Right atrium auricular region (tissue), 2 donors: ENCODE measurements at places on chromosomes 2 and 18. TPM values are rescaled to one million over a fixed set of nuclear protein-coding genes. Genes with fewer than 3 reads are reported as not detected.

- no peak for DNase-seq
- H3K4me1 ChIP-seq = peaks cover 7% of the 10 kb centered on the region
- no peak overlapping the region for H3K27ac ChIP-seq
- H3K27me3 ChIP-seq = no peaks in the 10 kb centered on the region
- H3K4me3 ChIP-seq = no peak overlapping the region
Measured at GRCh38 chr2:236882930-236883329, 202.8 kb upstream of the COPS8 start.

DNA sequence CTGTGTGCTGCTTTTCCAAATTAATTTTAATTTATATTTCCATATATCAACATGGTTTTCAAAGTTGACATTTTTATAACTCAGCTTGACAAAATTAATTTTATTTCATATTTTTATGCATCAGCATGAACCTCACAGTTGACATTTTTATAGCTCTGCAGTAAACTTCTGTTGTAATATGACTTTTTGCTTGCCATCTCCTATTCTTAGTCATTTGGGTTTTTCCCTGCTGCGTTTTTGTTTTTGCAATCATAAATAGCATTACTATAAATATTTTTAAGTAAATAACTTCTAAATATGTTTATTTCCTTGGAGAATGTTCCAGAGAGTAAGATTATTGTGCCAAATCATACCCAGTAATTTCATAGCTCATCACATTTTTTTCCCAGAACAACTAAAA, 21.0 kb upstream of the L3MBTL4 start:
- no peak overlapping the region for H3K4me3 ChIP-seq
- no peaks in the 10 kb centered on the region for H3K36me3 ChIP-seq
- H3K4me1 ChIP-seq = peaks cover 9% of the 10 kb centered on the region
- no peak for DNase-seq
- no peak overlapping the region for H3K27ac ChIP-seq

DNA sequence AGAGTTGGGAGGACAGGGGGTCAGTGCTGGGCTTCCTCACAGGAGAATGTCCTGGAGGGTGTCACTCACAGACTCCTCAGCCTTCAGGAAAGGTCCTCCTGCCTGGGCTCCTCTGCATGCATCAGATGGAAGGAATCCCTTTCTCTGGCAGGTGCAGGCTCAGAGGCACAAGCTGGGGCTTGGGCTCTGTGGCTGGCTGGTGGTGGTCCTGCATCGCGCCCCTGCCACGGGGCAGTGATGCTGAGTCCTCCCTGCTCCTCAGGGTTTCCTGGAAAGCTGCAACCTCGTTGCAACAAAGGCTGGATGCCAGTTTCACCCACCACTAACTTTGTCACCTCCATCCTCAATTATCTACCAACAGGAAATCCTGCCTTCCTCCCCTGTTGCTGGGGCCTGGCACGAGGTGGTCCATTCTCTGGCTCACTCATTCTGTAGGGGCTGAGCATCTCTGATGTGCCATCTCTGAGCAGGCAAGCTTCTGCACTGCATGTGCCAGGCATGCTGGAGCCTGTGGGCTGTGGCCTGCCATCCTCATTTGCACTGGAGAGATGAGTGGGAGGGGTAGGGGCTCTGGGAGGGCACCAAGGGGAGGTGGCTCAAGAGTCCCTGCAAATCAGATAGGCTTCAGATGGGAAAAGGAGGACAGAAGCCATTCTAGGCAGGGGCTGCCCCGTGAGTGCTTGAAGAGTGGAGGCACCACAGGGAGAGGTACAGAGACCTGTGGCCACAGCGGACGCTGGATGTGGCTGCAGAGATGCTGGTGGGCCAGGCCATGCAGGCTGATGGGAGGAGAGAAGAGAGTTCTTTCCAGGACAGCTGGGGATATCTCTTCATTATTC, 272.6 kb upstream of the HS6ST1 start:
- peaks cover 19% of the 10 kb centered on the region for H3K4me1 ChIP-seq
- DNase-seq = peak; percentile 42
- H3K4me3 ChIP-seq = no peak overlapping the region
- H3K36me3 ChIP-seq = no peaks in the 10 kb centered on the region

- H3K36me3 ChIP-seq = no peaks in the 10 kb centered on the region
- no peaks in the 10 kb centered on the region for H3K27me3 ChIP-seq
- DNase-seq = no peak
- H3K4me1 ChIP-seq = no peaks in the 10 kb centered on the region
Measured at GRCh38 chr2:160091381-160091780, 29.0 kb upstream of the PLA2R1 start.

DNA sequence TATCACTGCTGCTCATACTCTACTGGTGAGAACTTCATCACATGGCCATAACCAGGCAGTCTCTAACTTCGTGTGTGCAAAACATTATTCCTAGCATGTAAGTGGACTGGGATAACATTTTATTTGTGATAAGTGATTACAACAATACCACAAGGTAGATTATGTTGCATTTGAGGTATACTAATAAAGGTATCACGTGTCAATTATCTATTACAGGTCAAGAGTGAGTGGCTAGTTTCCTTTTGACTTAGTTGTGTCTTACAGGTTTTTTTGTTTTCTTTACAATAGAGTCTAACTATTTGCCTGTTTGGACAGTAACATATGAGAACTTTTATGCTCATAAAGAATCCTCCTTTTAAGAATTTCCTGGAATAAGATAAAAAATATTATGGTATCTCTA, 67.2 kb upstream of the DSC1 start:
- peak overlapping the region; percentile 67 for H3K27ac ChIP-seq
- H3K4me3 ChIP-seq = no peak overlapping the region
- no peaks in the 10 kb centered on the region for H3K27me3 ChIP-seq
- H3K4me1 ChIP-seq = peaks cover 8% of the 10 kb centered on the region
- H3K36me3 ChIP-seq = no peaks in the 10 kb centered on the region

DNA sequence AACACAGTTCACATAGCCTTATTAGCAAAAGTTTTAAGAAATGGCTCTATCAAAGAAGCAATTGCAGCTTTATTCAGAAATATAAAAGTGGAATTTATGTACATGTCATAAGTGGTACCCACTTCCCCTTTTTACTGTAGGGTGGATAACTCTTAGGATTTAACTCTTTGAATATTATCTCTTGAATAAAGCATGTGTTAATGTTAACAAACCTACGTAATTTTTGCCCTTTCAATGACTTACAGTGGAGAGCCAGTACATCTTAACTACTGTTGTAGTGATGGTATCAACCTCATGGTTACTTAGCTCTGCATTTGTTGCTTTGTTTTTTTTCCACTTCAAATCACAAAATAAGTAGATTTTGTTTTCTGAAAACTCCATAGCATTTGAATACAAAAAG, 8.8 kb downstream of the NABP1 start:
- no peak for DNase-seq
- H3K36me3 ChIP-seq = no peaks in the 10 kb centered on the region
- no peaks in the 10 kb centered on the region for H3K4me1 ChIP-seq
- no peaks in the 10 kb centered on the region for H3K27me3 ChIP-seq
- no peak overlapping the region for H3K27ac ChIP-seq
- H3K4me3 ChIP-seq = no peak overlapping the region

DNA sequence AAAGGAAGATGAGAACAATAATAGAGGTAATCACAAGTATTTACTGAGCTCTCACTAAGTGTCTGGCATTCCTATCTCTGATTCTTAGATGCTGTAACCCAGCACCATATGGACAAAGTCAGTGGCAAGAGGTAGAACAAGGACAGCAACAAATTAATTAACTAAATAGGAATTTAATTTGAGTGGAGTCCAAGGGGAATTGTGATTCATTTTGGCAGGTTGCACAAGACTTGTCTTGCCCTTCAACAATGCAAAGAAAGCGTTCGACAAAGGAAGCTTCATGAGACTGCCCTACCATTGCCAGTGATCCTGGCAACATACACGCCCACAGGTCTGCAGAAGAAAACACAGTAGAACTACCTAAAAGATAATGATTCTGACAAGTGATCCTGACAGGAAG, 221.6 kb downstream of the RBM43 start:
- no peak overlapping the region for H3K4me3 ChIP-seq
- no peak overlapping the region for H3K27ac ChIP-seq
- no peak for DNase-seq
- no peaks in the 10 kb centered on the region for H3K27me3 ChIP-seq
- H3K36me3 ChIP-seq = no peaks in the 10 kb centered on the region

- H3K4me1 ChIP-seq = no peaks in the 10 kb centered on the region
- H3K4me3 ChIP-seq = no peak overlapping the region
- H3K27ac ChIP-seq = no peak overlapping the region
- no peaks in the 10 kb centered on the region for H3K36me3 ChIP-seq
- no peaks in the 10 kb centered on the region for H3K27me3 ChIP-seq
- DNase-seq = no peak
Measured at GRCh38 chr18:39434223-39434920, 1868.8 kb upstream of the CELF4 start.

DNA sequence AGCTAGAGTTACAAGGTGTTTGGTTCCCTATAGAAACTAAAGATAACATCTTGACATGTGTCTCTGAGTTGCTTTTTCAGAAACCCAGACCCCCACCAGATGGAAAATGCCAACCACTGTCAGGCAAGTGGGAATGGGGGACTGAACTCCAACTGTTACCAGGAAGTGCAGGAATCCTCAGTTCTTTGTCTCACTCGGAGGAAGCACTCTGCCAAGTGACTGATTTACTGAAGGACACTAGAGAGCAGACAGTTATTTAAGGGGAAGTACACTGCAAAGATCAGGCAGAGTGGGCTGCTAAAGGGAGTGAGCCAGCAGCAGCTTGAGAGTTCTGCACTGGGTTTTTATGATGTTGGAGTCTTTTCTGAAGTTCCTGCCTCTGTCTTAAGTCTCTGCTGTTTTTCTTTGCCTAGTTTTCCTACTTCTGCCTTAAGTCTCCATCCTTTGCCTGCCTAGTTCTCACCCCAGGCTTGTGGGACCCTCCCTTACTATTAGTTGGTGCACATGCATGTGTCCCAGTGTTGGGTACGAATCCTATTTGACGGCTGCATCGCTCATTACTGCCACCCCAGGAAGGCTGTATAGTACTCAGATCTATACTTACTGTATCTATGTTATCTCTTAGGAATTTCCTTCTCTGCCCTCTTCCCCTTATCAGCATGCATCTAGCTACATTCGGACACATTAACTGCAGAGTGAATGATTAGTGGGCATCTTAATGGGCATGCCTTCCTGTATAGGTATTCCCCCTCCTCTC, 97.1 kb downstream of the TEX51 start:
- H3K36me3 ChIP-seq = no peaks in the 10 kb centered on the region
- DNase-seq = no peak
- H3K27me3 ChIP-seq = no peaks in the 10 kb centered on the region
- no peak overlapping the region for H3K27ac ChIP-seq
- H3K4me3 ChIP-seq = no peak overlapping the region

DNA sequence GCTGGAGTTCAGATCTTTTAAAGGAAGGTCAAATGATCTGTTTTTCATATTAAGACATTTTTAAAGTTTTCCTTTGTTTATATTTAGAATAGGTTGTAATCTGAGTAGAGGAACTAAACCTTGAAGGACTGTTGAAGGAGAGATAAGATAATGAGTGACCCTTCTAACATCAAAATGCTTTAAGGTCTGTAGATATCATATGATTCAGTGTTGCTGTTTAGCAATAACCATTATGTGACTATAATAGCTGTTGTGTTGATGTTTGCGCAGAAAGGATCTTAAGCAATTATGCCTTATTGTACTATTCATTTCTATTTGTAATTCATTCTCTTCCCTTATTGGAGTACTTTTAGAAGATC, 60.0 kb downstream of the SLC16A14 start:
- peak overlapping the region; percentile 6 for H3K4me3 ChIP-seq
- no peaks in the 10 kb centered on the region for H3K27me3 ChIP-seq
- no peak overlapping the region for H3K27ac ChIP-seq
- DNase-seq = no peak
- no peaks in the 10 kb centered on the region for H3K4me1 ChIP-seq

DNA sequence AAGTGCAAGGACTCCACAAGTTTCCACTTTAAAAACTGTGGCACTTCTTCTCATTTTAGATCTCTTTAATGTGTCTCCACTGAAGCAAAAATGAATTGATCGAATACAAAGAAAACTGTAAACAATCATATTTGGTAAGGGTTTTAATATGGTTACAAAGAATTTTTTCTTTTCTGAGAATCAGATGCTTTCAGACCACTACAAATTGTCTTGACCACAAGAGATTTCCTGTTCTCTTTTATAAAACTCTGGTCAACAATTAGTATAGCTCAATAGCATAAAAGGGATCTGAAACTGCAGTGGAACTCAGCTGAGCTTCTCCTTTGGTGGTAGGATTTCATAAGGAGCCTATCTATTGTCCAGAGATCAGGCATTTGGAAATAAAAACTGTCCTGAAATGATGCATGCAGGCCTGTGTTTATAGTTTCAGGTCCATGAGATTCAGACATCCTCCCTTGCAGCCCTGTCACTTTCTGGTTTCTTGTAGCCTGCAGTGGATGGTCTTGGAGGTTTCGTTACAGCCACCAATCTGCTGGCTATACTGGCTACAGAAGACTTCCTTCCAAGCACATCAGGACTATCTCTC, 120.0 kb downstream of the DOCK10 start:
- H3K27me3 ChIP-seq = no peaks in the 10 kb centered on the region
- H3K36me3 ChIP-seq = no peaks in the 10 kb centered on the region
- H3K4me1 ChIP-seq = peaks cover 11% of the 10 kb centered on the region
- H3K27ac ChIP-seq = no peak overlapping the region
- no peak overlapping the region for H3K4me3 ChIP-seq

GRCh38 chr2:225425284-225425683, 25.8 kb downstream of the NYAP2 start:
- no peak for DNase-seq
- no peak overlapping the region for H3K4me3 ChIP-seq
- H3K27me3 ChIP-seq = no peaks in the 10 kb centered on the region
- no peak overlapping the region for H3K27ac ChIP-seq

- H3K36me3 ChIP-seq = no peaks in the 10 kb centered on the region
- no peak overlapping the region for H3K4me3 ChIP-seq
- no peaks in the 10 kb centered on the region for H3K27me3 ChIP-seq
- no peaks in the 10 kb centered on the region for H3K4me1 ChIP-seq
- no peak for DNase-seq
Measured at GRCh38 chr18:80167331-80167730, 58.3 kb downstream of the ADNP2 start.

DNA sequence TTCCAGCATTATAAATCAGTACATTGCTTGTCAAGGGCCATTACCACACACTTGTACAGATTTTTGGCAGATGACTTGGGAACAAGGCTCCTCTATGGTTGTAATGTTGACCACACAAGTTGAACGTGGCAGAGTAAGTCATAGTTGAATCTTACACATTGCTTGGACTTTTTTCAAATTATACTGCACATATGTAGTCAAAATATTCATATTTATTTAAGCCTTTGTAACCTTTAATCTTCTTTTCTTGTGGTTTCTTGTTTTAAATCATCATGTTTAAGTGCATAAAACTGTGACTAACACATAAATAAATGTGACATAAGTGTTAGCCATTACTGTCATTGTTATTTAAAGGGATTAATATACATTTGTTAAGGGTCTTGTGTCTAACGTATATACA, 52.1 kb upstream of the EPB41L5 start:
- no peak overlapping the region for H3K4me3 ChIP-seq
- H3K27me3 ChIP-seq = no peaks in the 10 kb centered on the region
- no peak for DNase-seq
- H3K36me3 ChIP-seq = peaks cover 28% of the 10 kb centered on the region
- H3K27ac ChIP-seq = no peak overlapping the region

The CHRNG gene
- not detected for total RNA-seq

The TTC31 gene
- 9.6 TPM for total RNA-seq

The STARD6 gene
- total RNA-seq = not detected

The SCRN3 gene
- total RNA-seq = 23.5 TPM
